ENCODE measurements at places on chromosomes 16 and 17. TPM values are rescaled to one million over a fixed set of nuclear protein-coding genes. Genes with fewer than 3 reads are reported as not detected.

Gene TRAP1
- total RNA-seq = 137 TPM

Gene TPPP3
- 0.98 TPM for total RNA-seq

Gene SPAG7
- 37.5 TPM for total RNA-seq

Gene COX6A2
- not detected for total RNA-seq

Gene HSF5
- under 0.01 TPM for total RNA-seq

Gene ZNF207
- total RNA-seq = 140 TPM

Gene TBC1D3E
- not detected for total RNA-seq

Gene YBX2
- total RNA-seq = not detected

Gene AGRP
- total RNA-seq = not detected

Gene PERCC1
- not detected for total RNA-seq

Gene SRCIN1
- total RNA-seq = not detected

Gene KCNG4
- not detected for total RNA-seq

Gene CNTNAP4
- total RNA-seq = under 0.01 TPM

Gene NLRC5
- total RNA-seq = 43.4 TPM

Gene AANAT
- total RNA-seq = not detected

Gene ABCA5
- 10.8 TPM for total RNA-seq

Gene KRT12
- total RNA-seq = not detected

Gene MYH4
- total RNA-seq = not detected

Gene ZBTB4
- 19.1 TPM for total RNA-seq

Gene TBC1D3C
- total RNA-seq = not detected

Gene KRT20
- not detected for total RNA-seq
